MG63 (cell line): ENCODE measurements at places on chromosomes 2 and 18.

- DNase-seq = no peak
These were observed 53.4 kb upstream of the IL1RL1 start for GRCh38 chr2:102258025-102258385.

DNA sequence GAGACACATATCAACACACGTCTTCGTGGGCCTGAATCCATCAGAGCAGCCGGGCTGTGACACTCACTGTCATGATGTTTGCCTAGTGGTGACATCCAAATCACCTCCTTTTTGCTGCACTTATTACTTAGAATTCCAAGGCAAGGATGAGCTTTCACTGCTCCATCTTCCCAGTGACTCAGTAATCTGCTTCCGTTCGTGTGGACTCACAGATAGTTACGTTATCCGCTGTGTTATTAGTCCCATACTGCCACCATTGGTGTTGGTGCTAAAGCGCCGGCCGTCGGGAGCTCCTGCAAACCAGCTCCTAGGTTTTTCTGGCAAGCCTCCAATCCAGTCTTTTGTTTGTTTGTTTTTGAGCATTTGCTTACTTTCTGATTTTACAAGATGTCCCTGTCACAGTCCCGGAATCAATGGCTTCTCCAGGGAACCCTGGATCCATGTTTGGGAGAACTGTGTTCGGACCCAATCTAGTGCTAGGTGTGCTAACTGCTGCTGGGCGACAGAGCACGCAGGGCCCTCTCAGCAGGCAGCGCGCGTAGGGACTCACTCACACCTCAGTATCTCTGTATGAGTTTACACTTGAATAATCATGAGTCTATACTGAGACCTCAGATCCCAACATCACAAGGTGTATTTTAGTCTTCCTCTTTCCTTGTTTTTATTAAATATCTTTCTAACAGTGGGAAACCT lies 42.6 kb downstream of the HDAC4 start:
- no peak for DNase-seq

DNA sequence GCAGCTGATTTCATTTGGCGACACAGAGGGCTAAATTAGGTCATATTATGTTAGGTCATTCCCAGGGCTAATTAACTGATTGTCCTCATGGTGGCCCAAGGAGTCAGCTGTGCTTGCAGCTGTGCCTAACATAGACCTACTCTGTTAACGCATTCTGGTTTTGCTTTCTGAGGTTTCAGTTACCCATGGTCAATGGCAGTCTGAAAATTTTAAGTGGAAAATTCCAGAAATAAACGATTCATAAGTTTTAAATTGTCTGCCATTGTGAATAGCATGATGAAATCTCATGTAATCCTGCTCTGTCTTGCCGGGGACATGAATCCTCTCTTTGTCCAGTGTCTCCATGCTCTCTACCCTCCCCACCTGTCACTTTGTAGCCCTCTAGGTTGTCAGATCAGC lies 168.7 kb downstream of the KCNS3 start:
- DNase-seq = no peak

DNA sequence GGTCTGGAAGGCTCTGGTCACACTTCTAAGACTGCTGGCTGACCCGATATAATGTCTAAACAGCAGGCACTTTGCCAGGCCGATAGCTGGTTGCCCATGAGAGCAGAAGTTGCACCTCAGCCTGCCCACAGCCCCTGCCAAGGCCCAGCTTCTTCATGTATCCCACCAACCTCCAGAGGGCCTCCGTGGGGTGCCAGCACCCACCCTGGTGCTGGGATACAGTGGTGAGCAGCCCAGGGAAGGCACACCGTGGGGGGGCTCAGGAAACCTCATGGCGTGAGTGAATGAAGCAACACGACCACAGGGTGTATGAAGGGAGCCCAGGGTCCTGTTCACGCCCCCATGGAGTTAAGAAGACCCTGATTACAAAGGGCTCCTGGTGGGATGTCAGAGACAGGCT lies 16.2 kb upstream of the GLI2 start:
- no peak for DNase-seq

DNA sequence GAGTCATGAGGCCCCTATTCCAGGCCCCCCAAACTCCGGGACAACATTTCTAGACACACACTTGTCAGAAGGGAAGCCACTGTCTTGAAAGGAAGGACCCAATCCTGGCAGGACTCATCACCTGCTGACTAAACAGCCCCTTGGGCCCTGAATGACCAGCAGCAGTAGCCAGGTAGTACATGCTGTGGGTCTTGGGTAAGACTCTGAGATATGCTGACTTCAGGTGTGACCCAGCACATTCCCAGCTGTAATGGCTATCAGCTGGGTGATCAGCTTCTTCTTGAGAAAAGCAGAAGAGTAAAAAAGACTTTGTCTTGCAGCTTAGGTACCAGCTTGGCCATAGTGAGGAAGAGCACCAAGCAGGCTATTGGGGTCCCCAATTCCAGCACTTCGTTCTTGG lies 35.6 kb downstream of the CLHC1 start:
- DNase-seq = no peak

DNA sequence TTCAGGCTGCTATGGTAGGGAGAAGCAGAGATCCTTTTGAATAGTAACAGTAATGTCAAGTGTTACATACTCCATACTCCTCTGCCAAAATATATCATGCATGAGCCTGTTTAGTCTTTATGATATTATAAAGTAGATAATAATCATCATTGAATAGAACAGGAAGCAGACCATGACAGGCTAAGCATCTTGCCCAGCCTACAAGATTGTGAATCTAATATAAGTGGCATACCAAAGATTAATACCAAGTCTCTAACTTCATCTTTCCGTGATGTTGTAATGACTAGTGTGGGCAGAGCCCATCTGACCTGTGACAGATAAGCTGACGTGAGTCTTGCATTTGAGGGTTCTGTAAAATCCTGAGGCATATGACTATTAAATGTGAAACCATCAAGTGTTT lies 13.1 kb downstream of the NDUFB3 start:
- no peak for DNase-seq

GRCh38 chr2:163897799-163898198 lies 162.0 kb upstream of the FIGN start:
- DNase-seq = no peak

DNA sequence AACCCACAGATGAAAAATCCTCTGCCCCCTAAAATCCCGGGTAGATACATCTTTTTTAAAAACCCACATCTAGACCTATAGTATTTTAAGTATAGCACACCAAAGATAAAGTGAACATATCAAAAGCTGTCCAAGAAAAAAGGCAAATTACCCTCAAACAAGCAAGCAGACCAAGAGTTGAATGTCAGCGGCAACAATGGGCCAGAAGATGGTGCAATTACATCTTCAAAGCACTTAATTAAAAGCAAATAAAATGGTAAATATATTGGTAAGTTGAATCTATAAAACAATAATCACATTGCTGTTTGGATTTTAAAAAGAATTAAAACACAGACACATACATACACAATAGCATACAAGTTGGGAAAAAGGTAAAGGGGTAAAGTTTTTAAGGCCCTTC lies 98.5 kb downstream of the MYOM1 start:
- no peak for DNase-seq

GRCh38 chr2:38991899-38992298 lies 102.2 kb downstream of the ARHGEF33 start:
- DNase-seq = no peak

DNA sequence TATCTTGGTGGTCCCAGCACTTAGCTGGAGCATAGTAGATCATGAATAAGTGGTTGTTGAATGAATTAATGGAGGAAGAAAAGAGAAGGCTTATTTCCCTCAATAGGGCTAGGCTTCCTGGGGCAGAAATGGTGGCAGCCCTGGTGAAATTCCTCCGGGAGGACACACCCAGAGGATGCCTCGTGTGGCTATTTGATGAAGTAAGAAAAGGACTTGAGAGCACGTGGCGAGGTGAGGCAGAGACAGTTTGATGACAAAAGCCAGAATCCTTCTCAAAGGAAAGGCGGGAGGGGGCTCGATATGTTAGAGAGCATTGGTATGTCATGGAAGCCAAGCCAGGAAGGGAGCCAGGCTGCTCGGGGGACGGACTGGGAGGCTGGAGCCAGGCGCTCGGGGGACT lies 14.7 kb downstream of the FAM228A start:
- no peak for DNase-seq

- DNase-seq = peak; percentile 24
These were observed 37.2 kb upstream of the BIN1 start for GRCh38 chr2:127143841-127144782.

- no peak for DNase-seq
These were observed 568.1 kb downstream of the KCNJ3 start for GRCh38 chr2:155266583-155266982.

GRCh38 chr2:383178-383577 lies 95.3 kb upstream of the ALKAL2 start:
- DNase-seq = no peak

- no peak for DNase-seq
These were observed 68.6 kb downstream of the GALNT3 start for GRCh38 chr2:165725421-165725820.

DNA sequence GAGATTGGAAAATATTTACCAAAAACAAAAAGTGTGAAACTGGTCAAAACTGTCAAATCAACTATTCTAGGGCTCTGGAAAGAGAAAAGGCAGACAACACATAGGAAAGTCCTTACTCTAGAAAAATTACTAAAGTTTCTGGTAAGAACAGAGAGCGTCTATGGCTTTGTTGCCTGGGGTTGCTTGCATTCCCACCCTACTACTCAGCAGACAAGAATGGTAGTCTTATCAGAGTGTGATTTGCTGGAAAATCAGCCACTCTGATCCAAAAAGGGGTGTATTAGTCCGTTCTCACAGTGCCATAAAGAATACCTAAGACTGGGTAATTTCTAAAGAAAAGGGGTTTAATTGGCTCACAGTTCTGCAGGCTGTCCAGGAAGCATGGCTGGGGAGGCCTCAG lies 50.3 kb upstream of the CDH20 start:
- no peak for DNase-seq

GRCh38 chr2:235025800-235026536 lies 74.2 kb downstream of the SH3BP4 start:
- DNase-seq = peak; percentile 93

GRCh38 chr2:1168846-1169245 lies 218.2 kb downstream of the SNTG2 start:
- no peak for DNase-seq

- no peak for DNase-seq
These were observed 937 bp downstream of the EGR4 start for GRCh38 chr2:73292316-73292905.

- DNase-seq = no peak
These were observed 229.2 kb downstream of the MYT1L start for GRCh38 chr2:2101924-2102323.

GRCh38 chr2:235951982-235952381 lies 216.2 kb downstream of the GBX2 start:
- DNase-seq = no peak

GRCh38 chr18:73653827-73654226 lies 493.8 kb downstream of the FBXO15 start:
- no peak for DNase-seq

- DNase-seq = no peak
These were observed 22.6 kb downstream of the POMC start for GRCh38 chr2:25145803-25146202.

GRCh38 chr18:6728331-6728730 lies 1.2 kb upstream of the ARHGAP28 start:
- no peak for DNase-seq

DNA sequence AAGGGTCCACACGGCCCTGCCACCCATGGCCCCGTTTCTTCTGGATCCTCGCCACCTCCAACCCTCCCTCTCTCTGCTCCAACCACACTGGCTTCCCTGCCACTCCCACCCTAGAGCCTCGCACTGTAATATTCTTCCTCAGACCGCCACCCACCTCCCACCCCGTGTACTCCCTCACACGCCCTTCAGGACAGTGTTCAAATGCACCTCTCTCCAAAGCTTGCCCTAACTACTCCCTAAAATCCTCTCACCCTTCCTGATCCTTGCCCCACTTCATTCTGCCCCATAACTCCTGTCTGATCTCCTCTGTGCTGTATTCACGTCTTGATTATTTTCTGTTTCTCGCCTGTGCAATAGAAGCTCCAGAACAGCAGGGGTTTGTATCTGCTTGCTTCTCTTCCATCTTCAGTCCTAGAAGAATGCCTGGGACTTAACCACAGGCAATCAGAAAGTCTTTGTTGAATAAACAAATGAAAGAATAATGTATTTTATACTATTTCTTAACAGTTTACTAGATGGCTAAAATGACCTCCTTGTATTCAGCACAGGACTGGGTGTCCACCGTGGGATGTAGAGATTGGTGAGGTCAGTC lies 25.5 kb downstream of the EPB41L3 start:
- no peak for DNase-seq

- no peak for DNase-seq
These were observed 162.3 kb downstream of the ARHGAP28 start for GRCh38 chr18:6891788-6892187.

DNA sequence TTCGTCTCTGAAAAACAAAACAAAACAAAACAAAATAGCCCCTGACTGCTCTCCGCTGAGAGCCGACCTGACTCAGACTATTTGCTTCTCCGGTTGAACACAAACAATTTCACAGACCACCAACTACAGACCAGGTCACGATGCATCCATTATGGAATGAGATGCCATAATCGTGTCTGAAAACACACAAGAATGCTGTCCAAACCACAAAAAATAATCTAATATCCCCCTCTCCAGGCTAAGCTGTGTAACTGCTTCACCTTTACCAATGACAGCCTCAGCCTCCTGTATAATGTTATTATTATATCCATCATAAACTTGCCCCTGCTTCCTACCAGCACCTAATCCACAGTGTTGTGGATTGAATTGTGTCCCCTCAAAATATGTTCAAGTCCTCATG lies 114.7 kb downstream of the DNAH6 start:
- no peak for DNase-seq

DNA sequence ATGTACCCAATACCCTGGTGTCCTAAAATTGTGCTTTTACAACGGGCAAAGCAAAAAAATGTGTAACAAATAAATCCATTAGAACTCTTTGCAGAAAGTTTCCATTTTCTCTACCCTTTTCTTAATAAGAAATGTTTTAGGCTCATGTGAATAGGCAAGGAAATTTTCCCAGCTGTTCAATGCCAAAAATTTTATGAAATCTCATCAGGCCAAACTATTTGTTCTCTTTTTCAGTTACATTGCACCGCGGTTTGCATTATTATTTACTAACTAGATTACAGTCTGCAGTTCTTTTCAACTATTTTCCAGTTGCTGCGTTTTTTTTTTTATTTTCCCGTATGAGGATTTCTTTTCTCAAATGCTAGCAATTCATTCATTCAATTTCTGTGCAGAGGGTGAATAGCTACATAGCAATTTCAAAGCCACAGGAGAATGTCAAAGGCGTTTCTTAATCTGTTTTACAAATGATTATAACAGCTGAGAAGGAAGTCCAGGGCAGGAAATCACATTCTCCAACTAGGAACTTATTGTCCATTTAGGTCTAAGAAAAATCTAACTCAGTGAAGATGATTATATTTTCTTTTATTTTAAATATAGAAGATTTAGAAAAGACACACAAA lies 367.5 kb upstream of the MMADHC start:
- DNase-seq = no peak

DNA sequence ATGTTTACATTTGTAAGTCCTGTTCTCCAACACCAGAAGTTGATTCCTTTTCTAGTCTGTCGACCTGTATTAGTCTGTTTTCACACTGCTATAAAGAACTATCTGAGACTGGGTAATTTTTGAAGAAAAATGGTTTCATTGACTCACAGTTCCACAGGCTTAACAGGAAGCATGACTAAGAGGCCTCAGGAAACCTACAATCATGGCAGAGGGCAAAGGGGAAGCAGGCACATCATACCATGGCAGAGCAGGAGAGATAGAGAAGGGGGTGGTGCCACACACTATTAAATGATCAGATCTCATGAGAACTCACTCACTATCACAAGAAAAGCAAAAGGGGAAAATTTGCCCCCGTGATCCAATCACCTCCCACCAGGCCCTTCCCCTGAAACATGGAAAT lies 112.8 kb upstream of the MAP3K20 start:
- peak; percentile 45 for DNase-seq
